CD4-positive, alpha-beta T cell treated with Interferon alpha-2 for 1 hour (primary cell): ENCODE measurements at places on chromosomes 2 and 18.

- peak; percentile 61 for DNase-seq
These were observed 71.1 kb downstream of the MGAT5 start for GRCh38 chr2:134324947-134325346.

DNA sequence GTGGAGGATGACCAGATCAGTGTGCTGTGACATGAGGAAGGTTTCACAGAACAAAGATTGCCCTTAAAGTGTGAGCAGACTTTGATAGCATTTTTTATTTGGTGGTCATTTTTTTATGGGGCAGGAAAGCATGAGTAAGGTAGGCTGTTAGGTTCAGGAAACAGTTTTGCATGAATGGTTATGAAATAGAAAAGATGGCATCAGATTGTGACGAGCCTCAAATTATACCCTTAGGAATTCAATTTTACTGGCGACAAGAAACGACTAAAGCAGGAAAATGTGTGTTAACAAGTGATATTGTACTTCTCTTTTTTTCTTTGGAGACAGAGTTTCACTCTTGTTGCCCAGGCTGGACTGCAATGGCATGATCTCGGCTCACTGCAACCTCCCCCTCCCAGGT lies 44.7 kb downstream of the PIK3C3 start:
- no peak for DNase-seq

GRCh38 chr2:14642499-14642898 lies 10.0 kb downstream of the LRATD1 start:
- DNase-seq = no peak

DNA sequence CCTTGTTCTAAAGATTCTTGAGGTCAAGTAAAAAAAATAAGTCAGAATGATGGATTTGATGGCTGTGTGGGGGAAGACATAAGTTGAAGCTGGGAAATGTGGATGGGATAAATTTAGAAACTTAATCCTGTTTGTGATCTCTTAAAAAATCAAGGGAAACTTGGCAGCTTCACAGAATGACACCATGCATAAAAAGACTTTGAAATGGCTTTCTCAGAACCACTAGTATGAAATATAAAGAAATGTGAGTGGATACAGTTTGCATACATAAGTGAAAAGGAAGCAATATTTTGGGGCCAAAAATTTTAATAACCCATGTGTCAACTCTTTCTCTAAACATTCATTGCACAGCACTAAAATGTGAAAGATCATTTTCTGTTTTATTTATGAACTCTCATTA lies 21.7 kb downstream of the CDH19 start:
- no peak for DNase-seq

GRCh38 chr2:3277748-3278520 lies 99.7 kb downstream of the EIPR1 start:
- no peak for DNase-seq

DNA sequence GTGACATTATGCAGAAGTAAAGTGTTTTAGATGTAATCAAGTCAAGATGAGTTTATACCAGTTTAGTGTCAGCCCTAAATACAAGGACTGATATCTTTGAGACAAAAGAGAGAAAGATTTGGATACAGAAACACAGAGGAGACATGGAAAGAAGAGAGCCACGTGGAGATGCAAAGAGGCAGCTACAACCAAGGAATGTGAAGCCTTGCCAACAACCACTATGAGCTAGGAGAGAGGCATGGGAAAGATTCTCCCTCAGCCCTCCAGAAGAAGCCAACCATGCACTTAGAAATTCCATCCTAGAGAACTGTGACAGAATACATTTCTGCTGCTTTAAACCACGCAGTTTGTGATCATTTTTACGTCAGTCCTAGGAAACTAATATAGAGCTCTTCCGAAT lies 217.2 kb downstream of the DOK6 start:
- no peak for DNase-seq

GRCh38 chr2:174158003-174158402 lies 90.3 kb downstream of the OLA1 start:
- peak; percentile 38 for DNase-seq

- DNase-seq = no peak
These were observed 15.0 kb upstream of the STK17B start for GRCh38 chr2:196186266-196186980.

DNA sequence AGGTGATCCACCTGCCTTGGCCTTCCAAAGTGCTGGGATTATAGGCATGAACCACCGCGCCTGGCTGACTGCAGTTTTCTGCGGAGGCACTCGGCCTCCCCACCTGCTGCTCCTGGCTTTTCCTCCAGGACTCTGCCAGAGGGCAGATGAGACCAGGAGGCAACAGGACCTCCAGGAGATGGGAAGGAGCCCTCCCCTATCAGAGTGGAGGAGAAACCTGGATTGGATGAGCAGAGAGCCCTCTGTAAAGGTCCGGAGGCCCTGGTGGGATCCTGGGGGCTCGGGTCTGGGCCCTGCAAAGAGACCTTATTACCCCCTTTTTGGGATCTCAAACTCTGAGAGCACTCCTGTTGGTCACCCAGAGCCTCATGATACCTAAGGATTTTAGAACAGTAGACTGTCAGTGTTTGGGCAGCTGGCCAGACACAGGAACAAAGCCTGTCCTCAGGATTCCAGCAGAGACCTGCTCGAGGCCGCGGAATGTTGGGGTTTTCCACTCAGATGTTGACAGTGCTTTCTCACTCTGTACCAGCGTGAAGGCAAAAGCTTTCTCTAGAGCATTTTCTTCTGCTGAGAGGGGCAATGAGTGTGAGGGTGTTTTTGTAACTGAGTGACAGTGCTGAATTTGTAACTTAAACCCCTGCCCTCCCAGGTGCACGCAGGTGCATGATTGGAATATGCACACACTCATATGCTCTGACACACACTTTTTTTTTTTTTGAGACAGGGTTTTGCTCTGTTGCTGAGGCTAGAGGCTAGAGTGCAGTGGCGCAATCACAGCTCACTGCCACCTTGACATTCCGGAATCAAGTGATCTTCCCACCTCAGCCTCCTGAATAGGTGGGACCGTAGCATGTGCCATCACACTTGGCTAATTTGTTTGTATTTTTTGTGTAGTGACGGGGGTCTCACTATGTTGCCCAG lies 48.4 kb downstream of the NPPC start:
- DNase-seq = no peak

- no peak for DNase-seq
These were observed 50.4 kb upstream of the PPM1B start for GRCh38 chr2:44118257-44118656.

DNA sequence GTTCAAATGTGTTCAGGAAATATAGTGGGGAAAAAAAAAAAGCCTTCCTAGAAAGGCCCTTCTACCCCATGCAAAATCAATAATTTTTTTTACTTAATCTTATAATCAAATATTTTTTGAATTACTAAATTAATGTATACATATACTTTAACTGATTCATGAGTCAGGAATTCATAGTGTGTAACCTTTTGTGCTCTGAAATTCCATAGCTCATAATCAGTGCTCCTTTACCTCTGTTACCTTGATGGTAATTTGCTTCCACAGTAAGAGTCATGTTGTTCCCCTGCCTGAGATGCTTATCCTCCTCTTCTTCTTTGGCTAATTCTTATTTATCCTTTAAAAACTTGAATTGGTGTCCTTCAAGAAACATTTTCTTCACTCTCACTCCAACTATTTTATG lies 414.2 kb downstream of the THSD7B start:
- no peak for DNase-seq

DNA sequence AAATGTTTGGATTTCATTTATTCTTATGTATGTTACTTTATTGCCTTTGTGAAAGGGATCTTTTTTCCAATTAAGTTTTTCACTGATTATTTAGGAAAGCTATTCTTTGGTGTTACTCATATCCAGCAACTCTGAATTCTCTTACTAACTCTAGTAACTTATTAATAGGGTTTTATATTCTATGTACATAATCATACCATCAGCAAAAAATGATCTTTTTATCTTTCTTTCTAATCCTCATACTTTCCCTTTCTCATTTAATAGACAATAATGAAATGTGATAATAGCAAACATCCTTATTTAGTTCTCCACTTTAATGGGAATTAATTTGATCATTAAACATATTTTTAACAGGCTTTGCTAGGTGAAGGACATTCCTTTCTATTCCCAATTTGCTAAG lies 12.3 kb upstream of the CDKL4 start:
- DNase-seq = no peak

DNA sequence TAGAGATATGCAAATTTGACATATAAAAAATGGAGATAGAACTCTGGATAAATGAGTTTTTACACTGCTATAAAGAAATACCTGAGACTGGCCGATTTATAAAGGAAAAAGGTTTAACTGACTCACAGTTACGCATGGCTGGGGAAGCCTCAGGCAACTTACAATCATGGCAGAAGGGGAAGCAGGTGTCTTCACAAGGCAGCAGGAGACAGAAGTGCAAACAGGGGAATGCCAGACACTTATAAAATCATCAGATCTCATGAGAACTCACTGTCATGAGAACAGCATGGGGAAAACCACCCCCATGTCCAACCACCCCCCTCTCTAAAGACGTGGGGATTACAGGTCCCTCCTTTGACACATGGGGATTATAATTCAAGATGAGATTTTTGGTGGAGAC lies 1540.2 kb upstream of the SLC39A10 start:
- no peak for DNase-seq

GRCh38 chr2:108171657-108172056 lies 68.1 kb upstream of the SULT1C3 start:
- DNase-seq = no peak

DNA sequence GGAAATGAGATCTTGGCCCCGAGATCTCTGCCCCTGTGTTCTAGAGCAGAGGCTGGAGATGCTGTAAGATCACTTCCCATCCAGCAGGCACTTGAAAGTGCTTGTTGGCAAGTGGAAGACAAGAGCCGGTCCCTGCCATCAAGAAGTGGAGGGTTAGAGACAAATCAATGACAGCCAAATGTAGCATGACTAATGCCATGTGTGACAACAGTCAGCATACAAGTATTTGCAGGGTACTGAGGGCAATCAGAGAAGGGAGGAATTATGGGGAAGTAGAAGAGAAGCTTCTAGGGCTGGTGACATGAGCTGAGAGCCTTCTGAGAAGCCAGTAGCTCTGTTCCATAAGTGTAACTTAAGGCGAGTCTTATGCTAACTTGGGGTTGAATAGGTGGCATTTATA lies 58.6 kb downstream of the TMEM17 start:
- DNase-seq = no peak

DNA sequence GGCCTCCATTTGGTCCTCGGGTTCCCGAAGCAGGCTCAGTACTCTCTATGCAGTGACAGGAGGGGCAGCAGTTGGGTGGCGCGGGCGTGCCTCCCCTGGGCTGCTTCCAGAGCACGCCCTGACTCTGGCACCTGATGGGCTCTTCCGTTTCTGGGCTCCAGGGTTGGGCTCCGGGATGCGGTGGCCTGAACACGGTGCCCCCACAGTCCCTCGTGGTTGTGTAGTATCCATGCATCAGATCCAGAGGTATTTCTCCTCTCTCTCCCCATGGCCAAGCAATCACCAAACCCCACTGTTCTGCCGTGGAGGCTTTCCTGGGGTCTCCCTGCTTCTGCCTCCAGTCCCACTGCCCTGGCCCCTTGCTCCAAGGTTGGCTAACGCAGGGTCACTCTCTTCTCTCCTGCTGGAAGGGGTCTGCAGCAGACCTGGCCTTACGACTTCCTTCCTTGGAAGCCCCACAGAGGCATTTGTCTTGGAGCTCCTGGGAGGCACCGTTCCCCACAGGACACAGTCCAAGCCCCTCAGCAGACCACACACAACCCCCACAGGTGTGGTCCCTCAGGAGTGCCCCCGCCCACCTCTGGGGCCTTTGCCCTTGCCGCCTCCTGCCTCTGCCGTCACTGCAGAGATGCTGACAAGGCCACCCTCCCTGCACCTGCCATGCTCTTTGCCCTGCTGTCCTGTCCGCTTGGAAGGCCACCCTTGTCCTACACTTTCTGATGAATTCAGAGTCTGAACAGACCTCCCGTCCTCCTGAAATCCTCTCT lies 136.6 kb upstream of the ASB18 start:
- no peak for DNase-seq

GRCh38 chr2:188811522-188811921 lies 162.7 kb upstream of the COL3A1 start:
- DNase-seq = no peak

- peak; percentile 76 for DNase-seq
These were observed 1.4 kb downstream of the ARID5A start for GRCh38 chr2:96537734-96538486.

GRCh38 chr2:162989507-162989906 lies 150.9 kb upstream of the KCNH7 start:
- DNase-seq = no peak

- no peak for DNase-seq
These were observed 688.9 kb upstream of the ID2 start for GRCh38 chr2:7992612-7993602.

DNA sequence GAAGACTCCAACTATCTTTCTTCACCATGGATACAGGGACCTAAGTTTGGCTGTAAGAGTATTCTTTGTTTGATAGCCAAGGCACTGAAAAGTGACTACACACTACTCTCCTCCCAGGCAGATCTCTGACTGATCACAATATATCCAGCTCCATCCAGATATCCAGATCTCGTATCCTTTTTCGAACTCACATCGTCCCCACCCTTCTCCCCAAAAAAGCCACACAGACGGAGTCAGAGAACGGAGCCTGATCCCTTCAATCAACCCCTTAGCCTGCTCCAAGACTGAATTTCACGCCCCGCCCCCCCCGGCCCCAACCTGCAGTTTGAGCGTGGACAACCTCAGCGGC lies 533 bp downstream of the DHX57 start:
- no peak for DNase-seq

- DNase-seq = no peak
These were observed 5.3 kb upstream of the TYMS start for GRCh38 chr18:652131-652530.

DNA sequence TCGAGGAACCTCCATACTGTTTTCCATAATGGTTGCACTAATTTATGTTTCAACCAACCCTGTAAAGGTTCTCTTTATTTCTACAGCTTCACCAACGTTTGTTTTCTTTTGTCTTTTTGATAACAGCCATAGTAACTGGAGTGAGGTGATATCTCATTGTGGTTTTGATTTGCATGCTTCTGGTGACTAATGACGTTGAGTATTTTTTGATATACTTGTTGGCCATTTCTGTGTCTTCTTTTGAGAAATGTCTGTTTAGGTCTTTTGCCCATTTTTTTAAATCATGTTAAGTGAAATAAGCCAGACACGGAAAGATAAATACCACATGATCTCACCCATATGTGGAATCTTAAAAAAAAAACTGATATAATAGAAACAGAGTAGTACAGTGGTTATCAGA lies 74.8 kb upstream of the SMIM21 start:
- no peak for DNase-seq

DNA sequence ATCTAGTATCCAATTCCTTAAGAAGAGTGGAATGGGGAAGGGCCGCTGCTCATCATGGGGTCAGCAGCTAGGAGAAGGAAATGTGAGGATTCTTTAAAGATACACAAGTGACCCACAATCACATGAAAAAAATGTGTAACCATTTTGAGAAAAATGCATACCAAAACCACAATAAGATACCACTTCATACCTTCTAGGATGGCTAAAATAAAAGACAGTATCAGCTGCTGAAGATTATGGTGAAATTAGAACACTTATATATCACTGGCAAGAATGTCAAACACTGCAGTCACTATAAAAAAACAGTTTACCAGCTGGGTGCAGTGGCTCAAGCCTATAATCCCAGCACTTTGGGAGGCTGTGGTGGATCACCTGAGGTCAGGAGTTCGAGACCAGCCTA lies 67.9 kb downstream of the C2orf74 start:
- no peak for DNase-seq

- DNase-seq = no peak
These were observed 211.7 kb downstream of the CLIP4 start for GRCh38 chr2:29326926-29327325.

- no peak for DNase-seq
These were observed 365.2 kb downstream of the FBXO15 start for GRCh38 chr18:73782405-73782804.
